CD4-positive, alpha-beta T cell treated with Interleukin-15 for 1 hour (primary cell): ENCODE measurements at places on chromosomes 5 and 9.

- DNase-seq, result no peak
Observed at GRCh38 chr5:55021821-55022220, 2.2 kb upstream of the GZMK start.

GRCh38 chr9:93257808-93258331, 73.9 kb downstream of the WNK2 start:
- DNase-seq, result no peak

- no peak for DNase-seq
Observed at GRCh38 chr5:123720955-123721354, 209.0 kb downstream of the CSNK1G3 start.

DNA sequence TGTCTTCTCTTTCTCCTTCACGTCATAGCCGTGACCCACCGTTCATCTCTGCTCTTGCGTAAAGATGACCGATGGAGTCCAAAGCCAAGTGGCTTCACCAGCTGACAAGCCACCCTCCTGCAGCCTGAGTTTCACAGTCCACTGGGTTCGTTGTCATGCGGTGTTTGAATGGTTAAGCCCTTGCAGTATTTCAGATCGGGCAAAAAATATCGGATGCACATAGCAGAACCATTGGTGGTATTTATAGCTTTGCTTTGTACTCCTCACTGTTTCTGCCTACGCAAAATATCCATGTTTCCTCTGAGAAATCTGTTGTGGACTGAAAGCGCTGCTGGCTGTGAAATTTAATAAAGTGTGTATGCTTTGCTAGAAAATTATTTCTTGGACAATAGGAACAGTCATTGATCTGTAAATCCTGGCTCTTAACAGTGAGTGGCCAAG, 34.5 kb upstream of the NCS1 start:
- no peak for DNase-seq

DNA sequence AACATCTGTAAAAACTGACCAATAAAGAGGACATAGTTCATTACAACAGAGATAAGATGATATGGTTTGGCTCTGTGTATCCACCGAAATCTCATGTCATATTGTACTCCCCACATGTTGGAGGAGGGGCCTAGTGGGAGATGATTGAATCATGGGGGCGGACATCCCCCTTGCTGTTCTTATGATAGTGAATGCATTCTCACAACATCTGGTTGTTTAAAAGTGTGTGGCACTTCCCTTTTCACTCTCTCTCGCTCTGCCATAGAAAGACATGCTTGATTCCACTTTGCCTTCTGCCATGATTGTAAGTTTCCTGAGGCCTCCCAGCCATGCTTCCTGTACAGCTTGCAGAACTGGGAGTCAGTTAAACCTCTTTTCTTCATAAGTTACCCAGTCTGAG, 292.8 kb downstream of the SLF1 start:
- no peak for DNase-seq
